Left colon (tissue), 2 donors: ENCODE measurements at places on chromosomes 11 and 22. TPM values are rescaled to one million over a fixed set of nuclear protein-coding genes. Genes with fewer than 3 reads are reported as not detected.
A peak's percentile ranks its signal among the peaks of the same experiment; 100 is the strongest.

DNA sequence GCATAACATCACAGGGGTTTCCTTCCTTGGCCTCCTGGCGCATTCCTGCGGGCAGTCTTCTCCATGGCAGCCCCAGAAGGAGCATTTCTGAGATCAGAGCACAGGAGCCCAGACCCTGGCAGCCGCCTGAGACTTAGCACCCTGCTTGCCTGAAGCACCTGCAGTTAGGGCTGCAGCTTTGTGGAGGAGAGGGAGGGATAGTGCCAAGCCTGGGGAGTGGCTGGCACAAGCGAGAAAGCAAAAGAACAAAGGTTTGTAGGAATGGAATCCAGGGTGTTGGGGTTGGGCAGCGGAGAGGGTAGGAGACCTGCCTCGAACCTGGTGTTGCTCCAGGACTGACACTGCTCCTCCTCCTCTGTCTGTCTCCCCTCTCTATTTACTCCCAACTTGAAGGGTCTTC, 66.9 kb downstream of the SCN3B start:
- peak; percentile 34 for DNase-seq

DNA sequence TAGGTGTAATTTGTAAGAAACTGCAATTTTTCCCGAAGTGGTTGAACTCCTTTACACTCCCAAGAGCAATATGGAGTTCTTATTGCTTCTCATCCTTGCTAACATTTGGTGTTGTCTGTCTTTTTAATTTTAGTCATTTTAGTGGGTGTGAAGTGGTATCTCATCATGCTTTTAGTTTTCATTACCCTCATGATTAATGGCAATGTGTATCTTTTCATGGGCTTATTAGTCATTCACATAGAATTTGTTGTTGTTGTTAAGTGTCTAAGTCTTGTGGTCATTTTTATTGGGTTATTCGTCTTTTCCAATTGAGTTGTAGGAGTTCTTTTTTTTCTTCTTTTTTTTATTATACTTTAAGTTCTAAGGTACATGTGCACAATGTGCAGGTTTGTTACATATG, 238.3 kb upstream of the SESN3 start:
- DNase-seq, result no peak

Gene PARVA
- total RNA-seq, result 55.3 TPM

Gene KCNK7
- total RNA-seq, result 0.40 TPM

Gene MB
- total RNA-seq, result 12.8 TPM

Gene BMAL1
- 19.9 TPM for total RNA-seq

- peak; percentile 21 for DNase-seq
Measured at GRCh38 chr11:79438631-79439409, 2.0 kb downstream of the TENM4 start.

DNA sequence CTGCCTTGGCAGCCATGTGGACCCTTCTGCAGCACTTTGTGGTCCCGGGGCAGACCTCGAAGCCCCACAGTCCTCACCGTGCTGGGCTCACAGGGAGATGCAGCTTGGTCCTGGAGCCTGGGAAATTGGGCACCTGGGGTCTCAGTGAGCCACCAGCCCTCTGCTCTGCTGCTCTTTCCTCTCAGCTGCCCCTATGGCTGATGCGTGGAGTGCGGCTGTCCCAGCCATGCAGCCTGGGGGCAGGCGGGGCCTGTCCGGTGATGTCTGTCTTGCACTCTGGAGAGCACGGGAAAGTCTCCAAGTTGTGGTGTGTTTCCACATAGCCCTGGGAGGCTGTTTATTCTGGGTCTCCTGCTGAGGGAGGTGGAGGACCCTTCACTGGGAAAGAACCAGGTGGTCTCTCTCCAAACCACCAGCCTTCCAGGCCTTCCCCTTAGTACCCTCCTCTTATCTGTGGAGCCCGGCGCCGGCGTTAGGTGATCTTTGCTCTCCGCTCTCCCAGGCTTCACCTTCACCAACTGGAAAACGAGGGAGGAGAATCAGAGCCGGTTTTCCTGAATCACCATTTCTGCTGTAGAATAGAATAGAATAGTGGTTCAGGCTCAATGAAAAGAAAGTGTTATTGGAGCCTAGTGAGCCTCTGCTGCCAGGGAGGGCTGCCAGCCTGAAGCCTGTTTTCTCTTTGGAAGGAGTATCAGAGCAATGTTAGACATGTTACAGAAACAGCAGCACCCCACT, 41.2 kb upstream of the GRAMD4 start:
- DNase-seq, result no peak

Gene THY1
- 1.8 TPM for total RNA-seq

DNA sequence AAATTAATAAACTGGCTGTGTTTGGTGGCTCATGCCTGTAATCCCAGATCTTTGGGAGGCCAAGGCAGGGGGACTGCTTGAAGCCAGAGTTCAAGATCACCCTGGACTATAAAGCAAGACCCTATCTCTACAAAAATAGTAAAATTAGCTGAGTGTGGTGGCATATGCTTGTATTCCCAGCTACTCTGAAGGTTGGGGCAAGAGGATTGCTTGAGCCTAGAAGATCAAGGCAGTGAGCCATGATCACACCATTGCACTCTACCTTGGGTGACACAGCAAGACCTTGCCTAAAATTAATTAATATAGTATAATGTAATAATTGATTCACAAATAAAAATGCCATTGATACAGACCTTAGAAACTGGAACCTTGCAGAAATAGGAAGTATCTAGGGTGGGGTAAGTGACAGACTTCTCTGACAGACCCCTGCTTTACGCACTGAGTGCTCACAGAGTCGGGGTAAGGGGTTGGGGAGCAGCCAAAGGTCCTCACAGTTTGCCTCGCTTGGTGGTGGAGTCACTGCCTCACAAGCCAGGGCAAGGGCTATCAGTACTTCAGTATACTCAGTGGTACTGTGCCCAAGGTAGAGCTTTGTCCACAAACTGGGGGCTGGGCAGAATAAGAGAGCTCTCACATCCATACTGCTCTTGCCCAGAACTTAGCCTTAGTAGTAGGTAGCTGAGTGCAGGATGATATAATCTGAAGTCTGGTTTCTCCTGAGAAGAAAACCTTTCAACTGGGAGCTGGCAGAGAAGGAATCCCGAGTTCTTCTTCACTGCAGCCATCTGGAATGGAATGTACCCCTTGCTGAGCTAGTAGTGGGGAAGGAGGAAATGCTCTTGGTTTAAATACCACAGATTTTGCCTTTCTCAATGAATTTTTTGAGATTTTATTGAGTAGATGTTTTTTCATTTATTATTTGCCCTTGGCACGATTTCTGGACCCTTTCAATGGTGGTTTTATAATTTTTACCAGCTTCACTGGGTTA, 65.5 kb downstream of the EMSY start:
- DNase-seq, result no peak

DNA sequence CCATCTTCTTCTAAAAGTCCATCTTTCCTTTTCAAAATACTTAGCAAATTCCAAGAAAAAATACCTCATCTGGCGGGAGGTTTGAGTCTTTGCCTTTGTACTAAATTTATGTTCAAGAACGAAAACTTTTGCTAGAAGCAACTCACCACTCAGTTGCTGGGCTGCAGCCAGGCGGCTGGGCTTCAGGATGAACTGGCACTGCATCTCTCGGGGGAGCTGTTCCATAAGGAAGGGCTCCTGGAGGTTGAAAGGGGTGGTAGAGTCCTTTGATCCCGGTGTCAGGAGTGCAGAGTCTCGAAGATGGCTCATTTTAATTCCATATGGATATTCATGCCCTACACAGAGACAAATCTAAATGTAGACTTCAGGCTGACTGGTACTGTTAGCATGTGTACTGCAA, 105.8 kb downstream of the ARHGAP20 start:
- DNase-seq, result no peak

DNA sequence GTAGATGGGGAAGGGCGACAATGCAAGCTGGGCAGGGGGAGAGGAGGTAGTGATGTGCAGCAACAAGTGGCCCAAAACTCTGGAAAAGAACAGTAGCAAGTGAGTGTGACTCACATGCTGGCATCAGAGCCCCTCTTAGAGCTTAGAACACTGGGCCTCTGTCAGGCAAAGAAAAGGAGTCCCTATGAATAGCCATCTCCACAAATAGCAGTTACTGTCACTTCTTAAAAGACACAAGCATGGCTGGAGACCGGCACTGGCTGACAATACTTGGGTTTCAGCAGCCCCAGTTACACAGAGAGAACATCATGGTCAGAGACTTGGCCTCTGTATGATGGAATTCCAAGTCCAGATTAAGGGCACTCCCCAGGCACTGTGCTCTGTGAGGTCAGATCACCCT, 58.2 kb downstream of the PRCP start:
- DNase-seq, result no peak

GRCh38 chr22:19707347-19708290, 6.7 kb upstream of the SEPTIN5 start:
- DNase-seq, result no peak

DNA sequence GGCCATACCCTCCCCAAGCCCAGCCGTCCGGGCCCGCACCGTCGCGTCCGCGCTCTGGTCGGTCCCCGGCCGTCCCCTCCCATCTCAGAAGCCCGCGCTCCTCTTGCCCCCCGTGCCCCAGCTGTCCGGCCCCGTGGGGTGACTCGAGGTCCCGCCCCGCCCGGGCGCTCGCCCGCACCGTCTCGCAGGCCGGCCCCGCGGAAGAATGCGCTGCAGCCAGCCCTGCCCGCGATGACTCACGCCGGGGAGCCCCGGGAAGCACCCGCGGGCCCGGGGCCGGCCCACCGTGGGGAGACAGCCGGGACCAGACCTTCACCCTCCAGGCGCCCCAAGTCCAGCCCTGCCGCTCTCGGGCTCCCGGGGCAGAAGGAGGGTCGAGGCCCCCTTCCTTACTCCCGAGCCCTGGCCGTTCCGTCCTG, 320 bp upstream of the PHLDA2 start:
- DNase-seq, result peak; percentile 80

GRCh38 chr22:30824711-30825110, 130.0 kb downstream of the OSBP2 start:
- DNase-seq, result no peak

DNA sequence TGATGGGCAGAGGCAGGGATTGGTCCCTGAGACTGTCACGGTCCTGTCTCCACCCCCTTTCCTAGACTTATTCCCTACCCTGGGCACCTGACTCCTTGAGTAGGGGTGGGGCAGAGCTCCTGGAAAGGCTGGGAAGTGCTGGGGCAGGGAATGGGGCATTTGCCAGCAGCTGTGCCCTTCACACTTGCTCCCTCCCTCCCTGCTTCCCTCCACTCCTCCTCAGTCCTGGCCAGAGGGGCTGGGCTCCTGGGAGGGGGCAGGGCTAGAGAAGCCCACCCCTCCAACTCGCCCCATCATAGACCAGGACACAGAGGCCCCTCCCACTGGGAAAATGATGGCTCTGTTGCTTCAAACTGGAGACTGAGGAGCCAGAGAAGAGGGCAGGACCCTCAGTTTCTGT, 11.6 kb downstream of the SCN2B start:
- no peak for DNase-seq

Gene VPS51
- total RNA-seq, result 186 TPM

- no peak for DNase-seq
Measured at GRCh38 chr11:114396916-114397315, 3.4 kb downstream of the C11orf71 start.

Gene RCE1
- total RNA-seq, result 28.3 TPM

DNA sequence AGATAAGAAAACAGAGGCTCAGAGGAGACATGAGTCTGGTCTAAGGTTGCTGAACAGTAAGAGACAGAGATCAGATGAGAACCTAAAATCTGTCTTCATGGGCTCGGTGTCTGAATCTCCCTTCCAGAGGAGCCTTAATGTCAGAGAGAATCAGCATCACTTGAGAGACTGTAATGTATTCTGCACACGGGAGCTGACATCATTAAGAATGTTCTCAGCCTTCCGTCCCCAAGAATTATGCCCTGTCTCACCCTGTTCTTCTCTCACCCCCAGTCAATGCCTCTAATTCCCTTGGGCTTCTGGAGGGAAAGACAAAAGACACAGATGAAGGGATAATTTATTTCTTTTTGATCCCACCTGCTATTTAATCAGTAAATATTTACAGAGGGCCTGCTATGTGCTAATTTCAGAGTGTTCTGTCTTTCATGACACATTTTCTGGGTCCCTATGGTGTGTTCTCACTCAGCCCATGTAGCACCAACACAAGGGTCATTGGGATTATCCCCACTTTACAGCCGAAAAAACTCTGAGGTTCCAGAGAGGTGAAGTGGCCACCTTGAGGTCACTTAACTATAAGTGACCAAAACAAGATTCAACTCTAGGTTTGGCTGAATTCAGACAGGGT, 61.8 kb downstream of the CD82 start:
- DNase-seq, result no peak

GRCh38 chr11:75773595-75774353, 5.2 kb downstream of the DGAT2 start:
- DNase-seq, result no peak

- DNase-seq, result no peak
Measured at GRCh38 chr11:44973632-44974401, 23.1 kb upstream of the TP53I11 start.

DNA sequence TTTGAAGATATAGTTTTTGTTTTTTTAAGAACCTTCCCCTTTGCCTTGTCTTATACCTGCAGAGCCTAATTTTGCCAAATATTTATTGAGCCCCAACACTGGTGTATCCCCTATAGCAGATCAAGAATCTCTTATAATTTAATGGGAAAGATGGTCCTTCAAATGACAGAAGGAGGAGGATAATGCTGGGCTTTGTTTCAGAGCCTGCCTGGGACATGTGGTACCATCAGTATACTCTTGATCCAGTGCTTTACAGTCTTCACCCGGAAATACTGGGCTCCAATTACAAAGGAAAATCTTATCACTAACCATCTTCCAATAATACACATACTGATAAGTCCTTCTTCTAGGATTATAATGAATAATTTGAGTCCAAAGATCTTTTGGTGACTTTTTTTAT, 84.7 kb downstream of the GAB2 start:
- DNase-seq, result no peak

DNA sequence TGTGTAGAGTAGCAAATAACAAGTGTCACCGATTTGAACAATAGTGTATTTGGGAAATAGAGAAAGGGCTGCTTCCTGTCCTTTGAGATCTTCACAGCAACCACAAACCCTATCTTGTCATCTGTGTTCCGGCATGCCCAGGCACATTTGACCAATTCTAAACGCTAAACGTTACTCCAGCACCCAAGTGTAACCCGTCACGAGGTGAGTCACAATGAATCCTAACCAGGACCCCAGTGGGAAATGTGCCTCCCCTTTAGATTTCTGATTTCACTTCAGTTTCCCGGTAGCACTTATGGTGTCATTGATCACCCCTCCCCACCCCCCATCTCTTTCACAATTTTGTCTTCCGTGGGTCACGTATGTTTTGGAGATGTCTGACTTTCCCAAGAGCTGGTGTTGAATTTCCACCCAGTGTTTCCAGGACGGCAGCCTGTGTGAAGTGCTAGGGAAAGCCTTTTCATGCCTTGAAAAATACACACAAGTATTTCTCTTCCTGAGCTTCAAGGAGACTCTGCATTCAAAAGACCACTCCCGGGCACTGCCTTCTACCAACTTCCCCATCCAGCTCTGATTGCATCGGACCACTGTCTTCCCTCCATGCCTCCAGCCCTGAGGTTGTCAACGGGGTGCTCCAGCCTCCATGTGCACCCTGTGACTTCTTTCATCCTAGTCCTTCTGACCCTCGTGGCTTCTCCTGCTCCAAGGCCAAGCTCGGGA, 10.5 kb upstream of the C11orf24 start:
- DNase-seq, result no peak

DNA sequence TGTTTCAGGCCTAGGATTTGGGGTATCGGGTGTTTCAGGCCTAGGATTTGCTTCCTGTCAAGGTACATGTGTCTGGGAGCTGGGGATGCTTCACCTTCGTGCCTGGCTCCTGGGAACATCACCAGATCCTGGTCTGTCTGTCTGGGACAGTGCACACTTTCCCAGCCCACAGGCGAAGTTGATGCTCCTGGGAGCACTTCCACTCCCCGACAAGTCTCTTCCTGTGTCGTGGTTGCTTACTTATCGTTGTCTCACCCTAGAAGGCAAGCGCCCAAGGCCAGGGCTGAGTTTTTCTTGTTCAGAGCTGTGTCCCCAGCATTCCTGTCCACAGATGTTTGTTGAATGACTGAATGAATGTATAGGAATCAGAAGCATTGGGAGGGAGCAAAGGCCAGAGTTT, 71.5 kb downstream of the LINC01488 start:
- DNase-seq, result no peak
